Esophagus mucosa (tissue), 1 donor: ENCODE measurements at places on chromosomes 12 and 14.

GRCh38 chr12:91833780-91834359, 311.8 kb downstream of the BTG1 start:
- no peak for ATAC-seq

DNA sequence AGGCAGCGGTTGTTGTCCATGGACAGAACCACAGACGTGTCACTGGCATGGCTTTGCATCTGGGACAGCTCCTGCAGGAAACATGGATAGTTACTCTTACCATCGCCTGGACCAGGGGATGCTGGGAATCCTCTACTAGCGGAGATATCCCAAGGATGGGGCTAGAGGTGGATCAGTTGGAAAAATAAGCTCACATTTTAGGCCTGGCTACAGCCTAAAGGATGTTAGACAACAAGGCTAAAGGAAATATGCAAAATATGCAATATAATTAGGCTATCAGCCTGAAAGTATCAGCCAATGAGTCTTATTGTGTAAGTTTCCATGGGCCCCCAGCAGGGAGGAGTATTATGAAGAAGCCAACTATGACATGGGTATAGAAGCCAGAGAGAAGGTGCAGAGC, 5.0 kb downstream of the KRT76 start:
- no peak for ATAC-seq

DNA sequence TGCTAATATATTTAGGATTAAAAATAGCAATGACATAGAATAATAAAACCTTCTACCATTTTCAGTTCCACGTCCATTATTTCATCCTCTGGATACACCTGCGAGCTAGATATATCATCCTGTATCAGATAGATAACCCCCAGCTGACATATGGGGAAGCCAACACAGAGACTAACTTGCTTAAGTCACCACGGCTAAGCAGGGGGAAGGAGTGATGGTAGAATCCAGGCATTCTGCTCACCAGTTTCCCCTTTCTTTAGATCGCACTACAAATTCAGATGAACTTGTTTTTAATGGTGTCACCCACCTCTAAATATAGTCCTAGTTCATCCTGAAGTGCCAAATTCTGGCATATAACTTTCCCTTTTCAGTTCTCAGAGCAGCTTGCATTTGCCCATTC, 110.1 kb downstream of the TXNDC16 start:
- ATAC-seq = no peak

GRCh38 chr14:44955528-44955927, 6.2 kb downstream of the KLHL28 start:
- ATAC-seq = no peak

DNA sequence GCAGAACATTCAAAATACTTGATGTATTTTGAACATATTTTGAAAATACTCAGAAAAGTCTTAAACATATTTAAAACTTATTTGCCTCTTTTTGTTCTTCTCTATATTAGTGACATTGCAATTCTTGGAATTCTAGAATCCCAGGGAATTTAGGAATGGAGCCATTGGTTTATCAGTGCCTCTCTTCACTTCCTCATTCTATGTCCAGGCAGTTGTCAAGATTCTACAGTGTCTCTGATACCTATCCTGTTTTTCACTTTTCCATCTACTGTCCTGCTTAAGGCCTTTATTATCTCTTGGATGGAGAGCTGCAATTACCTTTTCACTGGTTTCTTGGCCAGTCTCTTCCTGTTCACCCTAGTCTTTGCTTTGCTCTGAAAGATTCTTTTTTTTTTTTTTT, 144.6 kb downstream of the TTLL5 start:
- no peak for ATAC-seq

GRCh38 chr14:105974902-105975301, 448.5 kb downstream of the TMEM121 start:
- ATAC-seq = no peak

DNA sequence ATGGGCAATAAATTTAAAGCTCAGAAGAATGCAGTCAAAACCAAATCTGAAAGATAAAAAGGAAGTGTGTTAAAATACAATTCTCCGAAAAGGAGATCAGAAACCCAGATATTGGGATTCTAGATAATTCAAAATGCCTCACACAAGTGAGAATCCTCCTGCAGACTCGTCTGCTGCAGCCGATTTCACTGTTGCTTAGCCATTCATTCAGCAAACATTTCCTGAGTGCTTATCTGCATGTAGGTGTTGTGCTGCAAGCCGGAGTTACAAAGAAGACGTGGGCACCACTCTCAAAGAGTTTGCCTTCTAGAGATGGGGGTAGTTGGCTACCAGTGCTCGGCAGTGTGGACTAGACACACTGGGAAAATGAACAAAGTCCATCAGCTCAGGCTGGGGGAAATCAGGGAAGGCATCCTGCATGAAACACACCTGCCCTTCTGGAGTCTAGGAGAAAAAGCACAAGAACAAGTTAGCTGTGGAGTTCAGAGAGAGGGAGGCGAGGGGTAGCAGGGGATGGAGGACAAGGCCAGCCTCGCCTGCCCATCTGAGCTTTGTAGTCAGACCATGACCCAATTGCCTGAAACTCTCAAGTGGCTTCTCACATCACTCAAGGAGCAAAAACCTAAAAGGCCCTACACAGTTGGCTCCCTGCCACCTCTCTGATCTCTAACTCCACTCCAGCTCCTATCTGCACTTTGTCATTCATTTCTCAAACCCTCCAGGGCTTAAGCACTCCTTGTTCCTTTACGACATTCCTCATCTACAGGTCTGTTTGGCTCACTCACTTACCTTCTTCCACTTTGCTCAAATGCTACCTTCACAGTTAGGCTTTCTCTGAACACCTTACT, 310.0 kb upstream of the DDHD1 start:
- no peak for ATAC-seq

DNA sequence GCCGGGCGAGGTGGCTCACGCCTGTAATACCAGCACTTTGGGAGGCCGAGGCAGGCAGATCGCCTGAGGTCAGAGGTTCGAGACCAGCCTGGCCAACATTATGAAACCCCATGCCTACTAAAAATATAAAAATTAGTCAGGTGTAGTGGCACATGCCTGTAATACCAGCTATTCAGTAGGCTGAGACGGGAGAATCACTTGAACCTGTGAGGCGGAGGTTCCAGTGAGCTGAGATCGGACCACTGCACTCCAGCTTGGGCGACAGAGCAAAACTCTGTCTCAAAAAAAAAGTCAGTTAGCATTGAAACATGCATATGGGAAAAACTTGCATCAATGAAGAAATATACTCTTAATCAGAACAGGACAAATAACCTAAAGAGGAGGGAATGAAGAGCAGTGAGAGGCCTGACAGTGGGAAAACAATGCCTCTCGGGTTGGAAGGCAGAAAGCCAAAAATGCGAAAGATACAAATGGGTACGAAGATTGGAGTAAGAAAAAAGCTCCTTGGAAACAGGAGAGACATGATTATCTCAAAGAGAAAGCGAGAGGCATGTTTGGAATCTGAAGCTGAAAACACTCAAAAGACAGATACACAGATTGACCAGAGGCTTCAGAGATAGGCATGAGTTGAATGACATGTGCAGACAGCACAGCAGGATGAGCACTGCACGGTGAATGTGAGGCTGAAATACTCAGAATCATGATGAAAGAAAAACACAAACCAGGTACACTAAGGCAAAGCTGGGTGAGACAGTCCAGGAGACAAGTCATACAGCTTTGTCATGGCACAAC, 30.6 kb downstream of the RESF1 start:
- peak; percentile 86 for ATAC-seq

- ATAC-seq = no peak
Measured at GRCh38 chr12:119505001-119505400, 88.6 kb upstream of the TMEM233 start.

DNA sequence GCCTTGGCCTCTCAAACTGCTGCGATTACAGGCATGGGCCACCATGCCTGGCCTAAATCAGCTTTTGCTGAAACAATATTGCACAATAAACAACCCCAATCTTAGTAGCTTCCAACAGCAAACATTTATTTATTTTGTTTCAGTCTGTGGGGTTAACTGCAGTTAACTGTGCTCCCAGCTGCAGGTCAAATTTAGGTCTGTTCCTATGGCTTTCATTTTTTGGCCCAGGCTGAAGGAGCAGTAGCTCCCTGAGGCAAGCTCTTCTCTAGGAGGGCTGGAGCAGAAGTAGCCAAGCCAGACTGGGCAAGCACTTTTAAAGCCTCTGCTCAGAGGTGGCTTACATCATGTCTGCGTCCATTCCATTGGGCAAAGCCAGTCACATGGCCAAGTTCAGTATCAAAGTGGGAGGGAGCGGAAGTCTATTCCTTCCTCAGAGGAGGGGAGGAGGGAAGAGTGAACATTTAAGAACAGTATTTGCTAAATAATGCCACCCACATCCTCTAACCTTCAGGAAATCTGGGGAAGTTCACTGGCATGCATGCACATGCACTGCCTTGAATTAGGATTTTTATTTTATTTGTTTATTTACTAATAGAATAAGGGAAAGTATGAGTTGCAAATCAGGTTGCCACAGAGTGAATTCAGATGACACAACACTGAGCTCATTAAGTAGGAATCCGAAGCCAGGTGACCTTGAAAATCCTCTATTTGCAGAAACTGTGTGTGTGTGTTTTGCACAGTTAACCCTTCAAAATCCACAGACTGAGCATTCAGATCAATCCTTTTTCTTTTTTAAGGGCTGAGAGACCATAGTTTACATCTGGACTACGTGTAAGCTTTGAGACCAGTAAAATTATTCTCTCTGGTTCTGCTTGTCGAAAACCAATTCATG, 122.0 kb upstream of the SEL1L start:
- no peak for ATAC-seq

- peak; percentile 73 for ATAC-seq
Measured at GRCh38 chr12:54286042-54287030, 5.8 kb downstream of the HNRNPA1 start.

DNA sequence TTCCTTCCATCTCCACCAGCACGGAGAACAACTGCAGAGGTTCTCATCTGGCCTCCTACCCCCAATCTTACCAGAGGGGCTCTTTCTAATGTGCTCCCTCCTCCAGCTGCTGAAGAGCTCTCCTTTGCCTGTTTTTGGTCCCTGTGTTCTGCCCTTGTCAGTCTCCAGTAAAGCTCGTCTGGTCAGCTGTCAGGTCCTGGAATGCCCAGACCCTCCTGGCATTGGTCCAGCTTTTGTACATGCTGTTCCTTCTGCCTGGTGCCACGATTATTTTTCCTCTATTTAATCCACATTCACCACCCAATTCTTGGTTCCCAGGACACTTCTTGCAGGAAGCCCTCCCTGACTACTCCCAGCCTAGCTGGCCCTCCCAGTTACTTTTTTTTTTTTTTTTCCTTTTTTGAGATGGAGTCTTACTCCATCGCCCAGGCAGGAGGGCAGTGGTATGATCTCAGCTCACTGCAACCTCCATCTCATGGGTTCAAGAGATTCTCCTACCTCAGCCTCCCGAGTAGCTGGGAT, 6.5 kb downstream of the SLC8B1 start:
- no peak for ATAC-seq

DNA sequence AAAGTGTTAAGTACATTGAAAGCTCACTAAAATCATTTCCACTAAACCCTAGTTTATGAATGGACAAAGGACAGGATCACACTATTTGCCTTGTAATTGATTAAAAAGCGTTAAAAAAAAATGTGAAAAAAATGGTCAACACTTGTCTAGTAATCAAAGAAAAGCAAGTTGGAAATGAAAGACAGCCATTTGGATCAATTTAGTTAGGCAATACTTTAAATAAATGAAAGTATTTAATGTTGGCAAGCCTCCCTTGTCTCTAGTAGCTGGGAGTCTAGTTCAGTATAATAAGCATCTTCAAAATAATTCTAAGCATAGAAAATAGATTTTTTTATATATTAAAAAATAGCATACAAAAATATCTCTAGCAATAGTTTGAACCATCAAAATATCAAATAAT, 14.2 kb upstream of the CNIH1 start:
- ATAC-seq = no peak

- no peak for ATAC-seq
Measured at GRCh38 chr14:72377016-72377415, 444.8 kb downstream of the RGS6 start.

DNA sequence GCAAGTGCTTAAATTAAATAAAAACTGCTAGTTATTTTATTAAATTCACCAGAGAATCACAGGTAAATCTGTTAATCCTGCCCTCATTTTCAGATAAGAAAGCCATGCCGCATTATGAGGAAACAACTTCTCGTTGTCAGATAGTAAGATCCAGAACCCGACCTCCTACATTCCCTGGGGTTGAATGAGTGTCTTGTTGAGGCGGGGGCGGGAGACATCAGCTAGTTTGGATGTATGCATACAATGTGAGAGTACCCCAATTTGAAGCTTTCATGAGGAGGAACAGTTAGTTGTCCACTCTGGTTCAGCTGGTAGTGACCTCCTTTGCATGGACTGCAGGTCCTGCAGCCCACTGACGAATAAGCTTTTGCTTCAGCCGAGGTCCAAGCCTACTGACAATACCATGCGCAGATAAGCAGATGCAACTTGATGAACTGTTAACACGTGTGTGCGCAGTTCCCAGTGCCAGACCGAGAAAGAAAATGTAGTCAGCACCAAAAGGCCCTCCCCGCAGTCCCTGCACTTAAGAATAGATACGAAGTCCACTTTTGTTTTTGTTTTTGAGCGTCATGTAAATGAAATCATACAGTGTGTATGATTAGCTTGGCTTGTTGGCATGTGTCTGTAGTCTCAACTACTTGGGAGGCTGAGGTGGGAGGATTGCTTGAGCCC, 34.9 kb downstream of the EVL start:
- ATAC-seq = no peak

GRCh38 chr14:68099495-68100045, 280.0 kb downstream of the RAD51B start:
- ATAC-seq = peak; percentile 38

- no peak for ATAC-seq
Measured at GRCh38 chr12:91618281-91618680, 435.7 kb upstream of the DCN start.

DNA sequence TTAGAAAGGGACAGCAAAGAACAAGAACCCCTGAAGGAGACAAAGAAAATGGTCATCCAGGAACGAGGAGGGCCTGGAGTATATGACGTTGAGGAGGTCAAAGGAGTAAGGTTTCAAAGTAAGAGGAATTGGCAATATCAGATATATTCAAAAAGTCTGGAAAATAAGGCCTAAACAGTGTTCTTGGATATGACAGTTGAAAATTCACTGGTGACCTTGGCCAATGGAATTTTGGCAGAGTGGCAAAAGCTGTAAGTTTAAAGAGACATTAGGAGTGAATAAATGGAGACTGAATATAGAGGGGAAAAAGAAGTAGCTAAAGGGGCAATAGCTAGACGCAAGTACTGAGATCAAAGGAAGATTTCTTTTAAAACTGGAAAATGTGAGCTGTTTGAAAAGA, 4.1 kb upstream of the ACTN1 start:
- no peak for ATAC-seq
